Fibroblast of lung (primary cell): ENCODE measurements at places on chromosomes 16 and 17.

- peak; percentile 86 for DNase-seq
Observed at GRCh38 chr17:31580706-31581490, 189.4 kb downstream of the RAB11FIP4 start.

- DNase-seq = no peak
Observed at GRCh38 chr16:89184933-89185794, 13.6 kb downstream of the CDH15 start.

- DNase-seq = no peak
Observed at GRCh38 chr17:77606146-77606864, 352.2 kb upstream of the TNRC6C start.

DNA sequence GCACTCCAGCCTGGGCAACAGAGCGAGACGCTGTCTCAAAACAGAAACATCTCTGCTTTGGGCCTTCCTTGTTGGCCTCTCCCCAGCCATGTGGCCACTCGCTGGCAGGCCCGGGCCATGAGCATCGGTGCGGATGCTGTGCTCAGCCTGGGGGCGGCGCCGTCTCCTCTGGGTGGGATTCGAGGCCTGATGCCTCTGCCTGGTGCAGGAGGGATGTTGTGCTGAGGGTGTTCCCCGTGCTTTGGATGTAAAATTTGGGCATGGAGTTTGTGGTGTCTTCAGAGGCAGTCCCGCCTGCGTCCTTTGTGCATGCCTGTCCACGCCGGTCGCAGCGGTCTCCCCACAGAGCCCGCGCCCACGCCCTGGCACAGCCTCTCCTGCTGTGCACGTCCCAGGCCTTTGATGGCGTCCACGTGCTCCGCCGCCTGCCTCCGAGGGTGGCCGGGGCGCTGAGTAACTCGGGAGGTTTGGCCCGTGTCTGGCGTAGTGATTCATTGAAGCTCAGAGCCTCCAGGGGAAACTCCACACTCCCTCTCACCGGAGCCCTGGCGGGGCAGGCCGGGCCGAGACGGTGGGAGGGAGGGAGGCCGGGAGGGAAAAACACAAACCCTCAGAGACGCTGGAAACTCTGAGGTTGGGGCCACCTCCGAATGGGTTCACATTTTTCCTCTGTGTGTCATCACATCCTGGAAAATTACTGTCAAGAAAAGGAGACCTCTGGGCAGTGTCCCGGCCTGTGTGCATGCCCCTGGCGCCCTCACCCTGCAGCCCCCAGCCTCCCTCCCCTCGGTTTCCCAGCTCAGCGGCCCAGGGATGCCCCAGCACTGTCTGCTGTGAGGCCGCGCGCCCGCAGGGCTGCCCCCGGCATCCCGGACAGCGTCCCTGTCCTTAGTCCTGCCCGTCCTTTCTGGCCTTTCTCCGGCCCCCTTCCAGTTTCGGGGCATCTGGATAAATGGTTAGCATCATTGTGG, 19.0 kb downstream of the CENPX start:
- DNase-seq = peak; percentile 96

DNA sequence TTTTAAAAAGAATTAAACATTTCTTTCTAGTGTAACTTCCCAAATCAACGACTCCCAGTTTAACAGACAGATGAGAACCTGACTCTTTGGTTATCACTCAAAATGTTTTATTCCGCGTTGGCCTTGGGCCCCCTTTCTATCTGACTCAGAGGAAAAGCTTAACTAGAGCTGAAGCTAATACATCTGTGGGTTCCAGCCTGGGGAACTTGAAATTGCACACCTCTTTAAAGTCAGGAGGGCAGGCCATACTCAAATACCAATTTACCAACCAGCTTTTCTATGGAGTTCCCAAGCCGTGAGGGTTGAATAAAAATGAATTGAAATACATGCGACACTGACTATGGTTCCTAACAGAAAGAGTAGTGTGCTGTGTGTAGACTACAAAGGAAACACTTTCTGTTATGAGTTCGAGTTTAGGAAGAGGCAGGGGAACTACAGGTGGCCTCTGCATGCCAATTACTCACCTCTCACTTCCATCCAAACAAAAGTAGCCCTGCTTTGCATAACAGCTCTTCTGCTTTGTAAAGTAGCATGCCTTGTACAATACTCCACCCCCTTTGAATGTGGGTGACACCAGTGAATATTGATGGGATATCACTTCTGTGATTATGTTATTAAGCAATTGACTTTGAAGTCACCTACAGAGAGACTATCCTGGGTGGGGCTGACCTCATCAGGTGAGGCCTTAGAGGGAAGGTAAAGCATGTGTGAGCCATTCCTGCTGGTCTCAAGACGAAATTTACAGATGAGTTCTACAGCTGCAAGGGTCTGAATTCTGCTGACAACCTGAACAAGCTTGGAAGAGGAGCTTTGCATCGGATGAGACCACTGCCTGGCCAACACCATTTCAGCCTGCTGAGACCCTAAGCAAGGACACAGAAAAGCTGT, 92.1 kb downstream of the WDR59 start:
- DNase-seq = no peak

DNA sequence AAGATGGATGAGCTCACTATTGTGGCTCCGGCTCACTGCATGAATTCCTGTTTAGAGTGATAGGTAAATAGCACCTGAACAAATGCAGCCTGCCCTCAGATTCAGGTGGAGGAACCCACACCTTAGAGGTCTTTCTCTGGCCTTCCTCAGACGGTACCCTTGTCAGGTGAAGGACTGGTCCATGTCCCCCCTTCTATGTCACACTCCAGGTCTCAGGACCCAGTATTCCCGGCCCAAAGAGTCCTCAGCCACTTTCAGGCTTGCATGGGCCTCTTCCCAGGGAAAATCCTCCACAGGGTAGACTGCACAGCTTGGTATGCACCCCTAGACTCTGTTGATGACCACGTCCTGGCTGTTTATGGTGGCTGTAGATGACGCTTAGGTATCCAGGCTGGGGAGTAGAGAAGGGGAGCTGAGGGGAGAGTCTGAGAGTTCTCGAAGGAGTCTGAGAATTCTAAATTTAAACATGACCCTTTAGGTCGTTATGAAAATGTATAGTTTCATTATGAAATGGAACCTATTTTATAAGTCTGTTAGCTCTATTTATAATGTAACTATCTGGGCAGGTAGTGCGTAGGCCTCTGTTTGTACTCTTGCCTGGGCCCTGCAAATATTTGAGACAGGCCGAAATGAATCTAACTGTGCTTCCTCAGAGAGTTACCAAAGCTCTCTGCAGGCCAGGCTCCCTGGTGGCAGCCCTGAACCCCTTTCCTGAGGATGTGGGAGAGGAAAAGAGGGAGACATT, 32.5 kb upstream of the CCR7 start:
- no peak for DNase-seq

DNA sequence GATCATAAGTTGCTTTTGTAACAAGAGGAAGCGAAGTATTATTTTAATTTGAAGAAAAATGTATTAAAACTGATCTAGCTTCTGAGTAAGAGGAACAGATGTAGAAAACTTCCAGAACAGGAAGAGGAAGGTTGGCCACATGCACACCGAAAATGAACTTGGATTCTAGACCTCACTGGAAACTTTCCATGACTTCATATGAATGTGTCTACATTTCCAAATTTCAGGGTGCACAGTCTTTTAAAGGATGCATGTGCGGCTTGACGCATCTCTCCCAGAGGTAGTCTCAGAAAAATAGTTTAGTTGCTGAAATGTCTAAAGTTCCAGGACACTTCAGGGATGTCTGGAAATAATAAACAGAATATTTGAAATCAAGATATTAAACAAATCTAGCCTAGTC, 275.1 kb upstream of the MYOCD start:
- DNase-seq = no peak

GRCh38 chr16:62335356-62335755, 299.1 kb upstream of the CDH8 start:
- no peak for DNase-seq

- DNase-seq = peak; percentile 65
Observed at GRCh38 chr17:75878174-75878998, at the start of gene TRIM47. Gene TRIM47 (minus strand): TSS chr17:75878581. CDS start chr17:75878548, 33 bp downstream.

GRCh38 chr17:40373999-40374398, 9.5 kb upstream of the GJD3 start:
- no peak for DNase-seq

GRCh38 chr16:83355570-83356218, 452.1 kb upstream of the HSBP1 start:
- DNase-seq = no peak

DNA sequence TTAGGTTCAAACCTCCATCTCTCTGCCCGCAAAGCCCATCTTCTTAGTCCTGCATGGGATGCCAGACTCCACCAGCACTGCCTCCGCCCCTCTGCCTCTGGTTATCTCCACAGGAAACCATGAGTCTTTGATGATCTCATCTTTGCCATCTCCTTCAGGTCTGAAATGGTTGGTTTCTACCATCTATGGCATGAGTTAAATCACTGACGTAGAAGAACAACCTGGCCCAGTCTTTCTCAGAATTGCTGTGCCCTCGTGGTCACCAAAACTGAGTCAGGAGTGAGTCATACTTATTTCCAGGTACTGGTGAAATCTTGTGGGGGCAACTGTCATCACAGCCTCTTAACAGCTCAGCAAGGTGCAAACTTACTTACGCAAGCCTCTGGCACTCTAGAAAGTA, 468.7 kb upstream of the C16orf82 start:
- no peak for DNase-seq

DNA sequence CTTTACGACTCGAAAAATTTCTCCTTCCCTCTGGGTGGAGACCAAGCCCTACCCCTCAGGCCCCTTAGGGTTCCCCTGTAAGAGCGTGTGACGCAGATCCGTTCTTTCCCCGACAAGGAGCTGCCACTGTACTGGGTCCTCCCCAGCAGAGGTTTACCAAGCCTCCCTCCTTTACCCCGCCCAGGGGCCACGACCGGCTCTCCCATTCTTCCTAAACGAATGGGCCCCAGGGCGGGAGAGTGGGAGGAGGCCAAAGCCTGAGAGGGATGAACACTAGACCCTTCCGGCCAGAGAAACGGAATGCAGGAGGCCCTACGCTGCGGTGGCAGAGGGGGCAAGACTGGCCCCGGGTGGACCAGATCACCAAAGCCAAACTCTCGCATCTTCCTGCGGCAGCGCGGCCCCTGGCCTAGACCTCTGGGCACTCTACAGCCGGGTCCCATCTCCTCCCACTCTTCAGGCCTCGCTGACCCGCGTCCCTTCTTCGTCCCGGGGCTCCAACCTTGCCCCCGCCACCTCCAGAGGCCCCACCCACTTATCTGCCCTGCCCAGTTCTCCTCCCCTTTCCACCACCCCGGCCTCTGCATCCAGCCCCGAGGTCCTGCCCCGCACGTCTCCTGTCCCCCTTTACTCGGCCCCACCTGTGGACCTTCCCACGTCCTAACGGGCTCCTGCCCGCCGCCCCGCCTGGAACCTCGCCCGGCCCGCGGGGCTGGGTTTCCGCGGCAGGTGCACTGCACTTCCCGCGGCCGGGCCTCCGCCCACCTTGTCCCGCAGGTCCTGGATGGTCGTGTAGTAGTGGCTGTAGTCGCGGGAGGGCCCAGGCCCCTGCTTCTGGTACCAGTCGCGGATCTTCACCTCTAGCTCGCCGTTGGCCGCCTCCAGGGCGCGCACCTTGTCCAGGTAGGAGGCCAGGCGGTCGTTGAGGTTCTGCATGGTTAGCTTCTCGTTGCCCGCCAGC, 765 bp downstream of the KRT19 start:
- DNase-seq = no peak

- DNase-seq = no peak
Observed at GRCh38 chr17:28306954-28307401, 12.0 kb upstream of the TMEM97 start.

DNA sequence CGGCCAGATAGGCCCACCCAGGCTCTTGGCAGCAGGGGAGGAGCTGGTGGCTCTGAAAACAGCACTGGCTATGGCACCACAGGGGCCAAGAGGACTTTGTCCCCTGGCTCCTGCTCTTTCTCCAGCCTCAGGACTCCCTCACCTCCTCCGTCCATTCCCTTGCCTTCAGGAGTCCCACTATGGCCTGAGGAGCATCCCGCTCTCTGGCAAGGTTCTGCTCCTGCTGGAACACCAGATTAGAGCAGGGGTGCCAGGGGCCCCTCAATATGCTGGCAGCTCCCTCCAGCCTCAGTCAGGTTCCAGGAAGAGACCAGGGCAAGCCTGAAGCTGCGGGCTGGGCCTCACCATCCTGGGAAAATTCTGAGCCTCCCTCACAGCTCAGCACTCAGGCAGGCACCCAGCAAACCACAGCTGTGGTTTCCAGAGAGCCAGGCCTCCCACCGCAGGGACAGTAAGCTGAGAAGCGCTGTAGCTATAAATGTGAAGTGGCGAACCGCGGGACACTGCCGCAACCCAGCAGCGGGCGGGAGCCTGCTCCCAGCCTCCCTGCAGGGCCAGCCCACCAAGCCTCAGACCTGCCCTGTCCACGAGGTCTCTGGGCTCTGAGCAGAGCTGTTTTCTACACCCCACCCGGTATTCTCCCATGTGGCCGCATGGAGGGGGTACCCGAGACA, 25.7 kb downstream of the C17orf100 start:
- DNase-seq = peak; percentile 68

- peak; percentile 75 for DNase-seq
Observed at GRCh38 chr16:71923941-71924690, 28.8 kb downstream of the IST1 start.

GRCh38 chr17:39757176-39757662, 19.5 kb downstream of the GRB7 start:
- no peak for DNase-seq

DNA sequence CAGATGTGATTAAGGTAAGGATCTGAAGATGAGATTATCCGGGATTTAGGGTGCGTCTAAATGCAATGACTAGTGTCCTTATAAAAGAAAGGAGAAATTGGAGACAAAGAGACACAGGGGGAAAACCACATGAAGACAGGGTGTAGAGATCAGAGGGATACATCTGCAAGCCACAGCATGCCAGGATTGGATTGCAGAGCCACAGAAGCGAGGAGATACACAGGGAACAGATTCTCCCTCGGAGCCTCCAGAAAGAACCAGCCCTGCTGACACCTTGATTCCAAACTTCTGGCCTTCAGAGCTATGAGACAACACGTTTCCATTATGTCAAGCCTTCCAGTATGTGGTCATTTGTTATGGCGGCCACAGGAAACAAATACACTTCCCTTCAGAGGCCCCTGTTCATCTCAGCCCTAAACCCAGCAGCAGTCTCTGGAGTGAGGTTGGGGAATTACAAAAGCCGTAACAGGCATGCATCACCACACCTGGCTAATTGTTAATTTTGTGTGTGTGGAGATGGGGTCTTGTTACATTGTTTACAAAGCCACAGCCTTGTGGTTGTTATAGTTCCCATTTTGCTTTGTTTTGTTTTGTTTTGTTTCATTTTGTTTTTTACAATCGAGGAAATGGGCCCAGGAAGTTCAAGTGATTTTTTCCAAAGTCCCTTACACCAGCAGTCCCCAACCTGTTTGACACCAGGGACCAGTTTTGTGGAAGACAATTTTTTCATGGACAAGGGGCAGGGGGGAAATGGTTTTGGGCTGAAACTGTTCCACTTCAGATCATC, 51.6 kb upstream of the LYRM9 start:
- no peak for DNase-seq

- peak; percentile 17 for DNase-seq
Observed at GRCh38 chr17:80790021-80790765, 201.4 kb upstream of the CHMP6 start.

DNA sequence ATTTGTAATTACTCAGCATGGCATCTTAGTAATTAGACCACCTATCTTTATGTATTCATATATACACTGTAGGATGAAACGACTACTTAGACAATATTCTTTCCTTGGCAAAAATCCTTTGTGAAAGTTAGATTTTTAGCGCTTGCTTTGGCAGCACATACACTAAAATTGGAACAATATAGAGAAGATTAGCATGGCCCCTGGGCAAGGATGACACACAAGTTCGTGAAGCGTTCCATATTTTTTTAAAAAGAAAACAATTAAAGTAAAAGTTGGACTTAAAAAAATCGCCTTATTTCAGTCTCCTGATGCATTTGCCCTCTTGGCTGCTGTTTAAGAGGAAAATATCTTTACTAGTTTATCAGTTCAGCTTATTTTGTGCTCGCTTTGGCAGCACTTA, 10.5 kb downstream of the IGSF6 start:
- no peak for DNase-seq
